ENCODE measurements at places on chromosomes 12 and 14. TPM values are rescaled to one million over a fixed set of nuclear protein-coding genes. Genes with fewer than 3 reads are reported as not detected.

CLSTN3 gene
- polyA plus RNA-seq: 17.3 TPM

- DNase-seq: no peak
Measured at GRCh38 chr12:29563636-29564035, 66.2 kb upstream of the OVCH1 start.

C12orf54 gene
- 0.32 TPM for polyA plus RNA-seq

DNA sequence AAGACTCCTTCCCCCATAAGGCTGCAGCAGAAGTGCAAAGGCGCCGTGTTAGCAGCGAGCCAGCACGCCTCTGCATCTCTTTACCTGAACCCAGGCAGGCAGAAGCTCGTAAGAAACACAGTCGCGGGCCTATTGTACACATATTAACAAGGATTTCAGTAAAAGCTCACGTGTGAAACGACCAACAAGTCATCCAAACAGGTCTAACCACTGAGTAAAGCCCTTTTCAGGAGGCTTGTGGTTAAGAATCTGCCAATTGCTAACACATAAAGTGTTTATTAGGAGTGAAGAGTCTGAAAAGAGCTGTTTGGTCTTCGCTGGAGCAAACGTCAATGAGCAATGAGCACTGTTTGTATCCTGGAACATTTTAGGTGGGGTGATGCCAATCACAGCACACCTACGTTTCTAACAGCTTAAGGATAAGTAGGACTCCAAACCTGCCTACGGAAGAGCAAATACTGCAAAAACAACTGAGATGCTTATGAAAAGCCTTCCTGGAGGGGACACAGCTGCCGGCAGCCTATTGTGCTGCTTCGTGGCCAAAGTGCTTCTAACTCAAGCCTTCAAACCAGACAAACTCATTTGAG, 43.1 kb downstream of the PRKAB1 start:
- no peak for DNase-seq

DNA sequence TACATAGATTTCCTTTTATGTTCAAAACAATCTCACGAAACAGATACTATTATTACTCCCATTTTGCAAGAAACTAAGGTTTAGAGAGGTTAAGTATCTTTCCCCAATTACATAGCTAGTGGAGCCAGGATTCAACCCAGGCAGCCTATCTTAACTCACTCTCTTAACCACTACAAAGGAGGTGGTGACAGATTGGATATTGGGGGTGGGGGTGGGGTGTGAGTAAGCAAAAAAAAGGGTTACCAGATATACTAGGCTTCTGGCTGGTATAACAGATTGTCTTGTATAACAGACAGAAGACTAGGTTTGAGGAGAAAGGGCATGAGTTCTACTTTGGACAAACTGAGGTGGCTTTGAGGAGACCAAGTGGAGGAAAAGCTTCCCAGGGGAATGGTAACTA, 2.1 kb downstream of the GMFB start:
- DNase-seq: no peak

- peak; percentile 19 for DNase-seq
Measured at GRCh38 chr12:69254046-69254445, 14.7 kb downstream of the CPSF6 start.

PTGER2 gene
- 4.8 TPM for polyA plus RNA-seq

GRCh38 chr12:39588348-39588747, 31.3 kb downstream of the ABCD2 start:
- no peak for DNase-seq

PRKD1 gene
- polyA plus RNA-seq: 21.3 TPM

GRCh38 chr12:30823764-30824163, 69.0 kb upstream of the CAPRIN2 start:
- DNase-seq: no peak

GRCh38 chr14:71574976-71575375, 357.3 kb upstream of the RGS6 start:
- peak; percentile 30 for DNase-seq

DNA sequence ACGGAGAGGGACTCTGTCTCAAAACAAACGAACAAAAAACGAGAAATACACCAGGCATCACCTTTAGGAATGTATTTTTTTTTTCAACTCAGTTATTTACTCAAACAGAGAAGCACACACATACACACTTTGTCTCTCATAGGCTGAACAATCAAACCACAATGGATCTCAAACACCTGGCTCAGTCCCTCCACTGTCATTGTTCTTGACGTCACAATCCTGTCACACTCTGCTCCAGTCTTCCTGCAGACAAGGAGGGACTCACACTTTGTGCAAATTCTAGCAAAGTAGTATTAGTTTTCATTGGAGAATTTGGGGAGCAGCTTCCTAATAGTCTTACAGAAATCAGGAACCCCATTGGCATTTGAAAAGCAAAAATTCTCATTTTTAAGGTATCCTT, 727.8 kb downstream of the BCL11B start:
- no peak for DNase-seq

PLEK2 gene
- not detected for polyA plus RNA-seq

GRCh38 chr12:39815746-39816145, 196.1 kb upstream of the ABCD2 start:
- no peak for DNase-seq

MAP1LC3B2 gene
- polyA plus RNA-seq: 5.8 TPM

DNAI7 gene
- polyA plus RNA-seq: 0.60 TPM

DNA sequence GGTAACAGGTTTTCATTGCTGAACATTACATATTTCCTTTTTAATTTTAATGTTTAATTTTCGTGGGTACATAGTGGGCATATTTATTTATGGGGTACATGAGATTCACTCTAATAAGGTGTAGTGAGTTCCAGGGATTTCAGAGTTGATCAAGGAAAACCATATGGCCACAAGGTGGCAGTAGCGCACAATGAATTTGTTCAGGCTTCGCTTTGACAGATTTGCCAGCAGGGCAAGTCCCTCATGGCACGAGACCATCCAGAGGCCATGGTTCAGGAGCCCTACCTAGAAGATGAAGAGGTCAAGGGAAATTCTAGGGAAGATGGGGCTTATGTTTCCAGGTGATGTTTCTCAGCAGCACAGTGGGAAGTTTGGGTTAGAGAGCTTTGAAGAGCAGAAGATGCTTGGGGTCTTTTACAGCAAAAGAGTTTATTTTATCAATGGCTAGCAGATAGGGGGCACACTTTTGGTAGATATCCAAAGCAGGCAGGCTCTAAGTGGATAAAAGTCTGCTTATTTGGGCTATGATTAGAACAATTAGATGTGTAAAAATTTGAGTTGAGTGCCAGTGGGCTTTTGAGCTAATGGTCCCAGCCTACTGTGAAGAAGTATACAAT, 1004.4 kb downstream of the AACS start:
- DNase-seq: no peak

- DNase-seq: no peak
Measured at GRCh38 chr12:28699029-28699428, 450.0 kb upstream of the FAR2 start.

GRCh38 chr12:16121953-16122352, 155.5 kb downstream of the SLC15A5 start:
- DNase-seq: no peak

GRCh38 chr14:31271648-31272047, 64.1 kb upstream of the HECTD1 start:
- DNase-seq: no peak

- no peak for DNase-seq
Measured at GRCh38 chr14:21041676-21042433, at the start of gene RNASE7. Gene RNASE7 (plus strand): TSS chr14:21042362. CDS start chr14:21042993, 631 bp downstream.

PGF gene
- polyA plus RNA-seq: 26.4 TPM

LIMA1 gene
- 150 TPM for polyA plus RNA-seq

AMDHD1 gene
- 0.12 TPM for polyA plus RNA-seq

DNA sequence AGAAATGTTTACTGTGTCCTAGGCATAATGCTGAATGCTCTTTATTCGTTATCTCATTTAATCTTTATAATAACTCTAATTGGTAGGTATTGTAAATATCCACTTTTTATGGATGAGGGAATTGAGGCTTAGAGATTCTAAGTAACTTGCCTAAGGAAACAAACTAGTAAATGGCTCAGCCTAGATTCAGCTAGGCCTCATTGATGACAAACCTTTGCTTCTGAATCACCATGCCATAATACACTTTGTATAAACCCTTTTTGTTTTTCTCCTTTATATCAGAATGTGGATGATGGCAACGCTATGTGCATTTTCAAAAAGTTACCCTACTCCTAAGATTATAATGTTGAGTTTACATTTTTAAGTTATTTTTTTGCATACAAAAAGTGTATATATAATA, 34.0 kb downstream of the MNAT1 start:
- no peak for DNase-seq

DNA sequence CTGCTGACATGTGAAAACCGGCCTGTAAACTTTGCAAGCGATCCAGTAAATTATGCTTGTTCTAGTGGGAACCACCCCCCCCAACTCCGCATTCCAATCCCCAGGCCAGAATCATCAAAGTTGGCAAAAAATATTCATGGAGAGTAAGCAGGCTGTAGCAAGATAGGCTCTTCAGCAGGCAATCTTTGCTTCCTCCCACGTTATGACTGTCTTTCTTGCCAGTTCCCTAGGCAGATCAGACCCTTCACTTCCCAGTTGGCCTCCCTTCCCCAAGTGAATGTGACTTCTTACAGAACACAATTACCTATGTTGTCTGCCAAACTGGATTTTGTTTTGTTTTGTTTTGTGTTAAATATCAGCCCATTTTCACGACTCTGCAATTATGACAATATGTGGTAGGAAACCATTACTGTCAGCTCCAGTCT, 1.2 kb upstream of the PTGER2 start:
- peak; percentile 54 for DNase-seq

M6PR gene
- 117 TPM for polyA plus RNA-seq

GRCh38 chr14:68297876-68298468, 478.4 kb downstream of the RAD51B start:
- no peak for DNase-seq

DNA sequence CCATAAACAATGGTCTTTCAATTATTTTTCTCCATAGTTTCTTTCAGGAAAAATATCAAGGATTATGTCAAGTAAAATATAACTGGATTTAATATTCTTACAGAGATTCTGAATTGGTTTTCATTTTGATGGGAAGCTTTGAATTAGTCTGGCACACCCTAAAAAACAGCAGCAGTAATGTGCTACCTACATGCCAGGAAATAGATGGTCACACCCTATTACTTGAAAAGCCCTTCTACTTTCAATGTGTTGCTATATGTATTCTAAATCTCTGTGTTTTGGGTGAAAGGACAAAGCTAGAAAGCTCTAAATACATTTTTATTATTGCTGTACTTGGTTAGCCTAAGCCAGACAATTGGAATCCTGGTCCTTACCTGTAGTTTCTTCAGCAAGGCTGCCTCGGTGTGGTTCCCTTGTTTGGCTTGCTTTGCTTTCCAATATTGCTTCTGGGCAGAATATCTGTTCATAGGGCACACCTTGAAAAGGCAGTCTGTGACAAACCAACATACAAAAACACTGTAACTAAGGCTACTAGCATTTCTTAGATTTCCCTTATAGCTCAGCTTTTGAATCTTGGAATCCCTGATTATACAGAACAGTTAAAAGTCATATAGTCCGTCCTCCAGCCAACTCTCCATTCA, 107.6 kb downstream of the ITPR2 start:
- DNase-seq: no peak

DNA sequence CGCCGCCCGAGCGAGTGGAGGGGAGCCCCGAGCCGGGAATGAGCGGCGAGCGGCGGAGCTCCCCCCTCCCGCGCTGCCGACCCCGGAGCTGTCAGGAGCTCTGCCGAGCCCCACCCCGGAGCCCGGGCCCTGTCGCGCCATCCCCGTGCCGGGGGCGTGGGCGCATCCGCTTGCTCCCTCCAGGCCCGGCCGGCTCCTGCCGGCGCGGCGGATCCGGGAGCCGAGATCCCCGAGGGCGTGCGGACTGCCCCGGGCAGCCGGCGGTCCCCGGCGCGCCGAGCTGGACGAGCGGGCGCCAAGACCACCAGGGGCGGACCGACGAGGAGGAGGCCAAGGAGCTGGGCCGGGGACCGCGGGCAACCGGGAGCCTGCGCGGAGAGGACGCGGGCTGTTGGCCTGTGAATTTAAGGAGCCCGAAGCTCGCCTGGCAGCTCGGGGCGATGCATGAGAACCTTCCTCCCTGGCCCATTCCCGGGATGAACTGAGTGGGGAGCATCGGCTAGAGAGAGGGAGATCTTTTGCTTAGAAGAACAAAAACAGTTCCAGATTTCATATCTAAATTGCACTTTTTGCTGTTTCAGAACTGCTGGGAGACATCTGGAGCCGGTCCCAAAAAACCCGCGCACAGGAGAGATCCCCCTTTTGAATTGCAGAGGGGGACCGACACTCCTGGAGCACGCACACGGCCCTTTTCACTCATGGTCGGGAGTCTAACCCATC, 2.0 kb downstream of the PTHLH start:
- DNase-seq: peak; percentile 78

GRCh38 chr14:21846227-21846885, 172.7 kb upstream of the OR4E1 start:
- DNase-seq: no peak

CEBPE gene
- polyA plus RNA-seq: 0.25 TPM

- DNase-seq: no peak
Measured at GRCh38 chr14:91361233-91361811, 56.3 kb downstream of the CCDC88C start.

PLCZ1 gene
- polyA plus RNA-seq: not detected

- peak; percentile 51 for DNase-seq
Measured at GRCh38 chr12:77133566-77133965, 68.2 kb upstream of the E2F7 start.

GRCh38 chr14:100063314-100063941, 1.8 kb upstream of the EVL start:
- no peak for DNase-seq

IGF1 gene
- polyA plus RNA-seq: 21.2 TPM

GRCh38 chr14:65731933-65732506, 319.5 kb downstream of the FUT8 start:
- DNase-seq: no peak

Measured in muscle of back (tissue), 13 donors.